ENCODE measurements at places on chromosomes 7 and 10.

GRCh38 chr7:97857544-97857943 is 14.7 kb downstream of the ASNS start:
- DNase-seq: no peak

DNA sequence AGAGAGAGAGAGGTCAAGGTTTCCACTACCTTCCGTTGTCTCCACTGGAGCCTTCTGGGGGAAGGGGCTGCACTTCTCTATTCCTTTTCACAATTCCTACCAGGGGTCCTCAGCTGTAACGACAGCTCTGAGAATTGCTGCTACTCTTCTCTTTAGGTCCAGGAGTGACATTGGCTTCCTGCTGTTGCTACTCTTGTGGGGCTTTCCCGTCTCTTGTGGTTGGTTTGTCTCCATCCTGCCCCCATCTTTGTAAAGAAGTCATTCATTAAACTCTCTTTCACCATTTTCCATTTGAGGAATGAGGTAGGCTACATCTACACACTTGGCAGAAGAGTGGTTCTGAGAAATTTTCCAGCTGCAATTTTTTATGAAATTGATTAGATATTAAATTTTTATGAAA is 238.8 kb upstream of the LYZL1 start:
- no peak for DNase-seq

DNA sequence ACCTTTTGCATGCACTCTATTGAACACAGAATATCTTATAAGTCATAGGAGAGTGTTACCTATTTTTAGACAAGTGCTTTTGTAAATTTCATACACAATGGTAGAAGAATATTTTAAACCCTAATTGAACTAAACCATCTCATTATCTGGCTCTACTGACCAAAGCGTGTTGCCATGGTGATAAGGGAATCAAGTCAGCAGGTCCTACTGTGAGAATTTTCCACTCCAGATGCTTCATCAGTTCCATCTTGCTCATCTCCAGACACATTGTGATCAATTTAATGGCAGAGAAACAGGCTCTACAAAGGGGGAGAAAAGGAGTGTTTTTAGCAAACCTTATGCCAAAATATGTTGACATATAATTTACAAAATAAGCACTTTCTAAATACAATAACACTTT is 621.9 kb upstream of the GHITM start:
- no peak for DNase-seq

GRCh38 chr10:127157089-127157488 is 39.3 kb downstream of the INSYN2A start:
- DNase-seq: no peak

DNA sequence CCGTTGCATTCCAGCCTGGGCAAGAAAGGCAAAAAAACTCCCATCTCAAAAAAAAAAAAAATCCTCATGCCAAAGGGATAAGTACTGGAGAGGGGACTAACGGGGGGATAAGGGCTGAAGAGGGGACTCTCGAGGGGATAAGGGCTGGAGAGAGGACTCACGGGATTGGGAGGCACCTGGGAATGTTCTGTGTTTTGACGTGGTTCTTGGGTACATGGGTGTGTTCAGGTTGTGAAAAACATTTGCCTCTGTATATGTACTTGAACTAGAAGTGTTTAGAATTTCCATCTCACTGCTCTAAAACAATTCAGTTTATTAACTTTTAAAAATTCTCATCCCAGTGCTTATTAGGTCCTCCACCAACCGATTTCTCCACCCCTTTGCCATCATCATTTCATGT is 4.5 kb downstream of the FKBP6 start:
- DNase-seq: no peak

GRCh38 chr10:35464825-35465456 is 128.6 kb downstream of the CCNY start:
- DNase-seq: no peak

DNA sequence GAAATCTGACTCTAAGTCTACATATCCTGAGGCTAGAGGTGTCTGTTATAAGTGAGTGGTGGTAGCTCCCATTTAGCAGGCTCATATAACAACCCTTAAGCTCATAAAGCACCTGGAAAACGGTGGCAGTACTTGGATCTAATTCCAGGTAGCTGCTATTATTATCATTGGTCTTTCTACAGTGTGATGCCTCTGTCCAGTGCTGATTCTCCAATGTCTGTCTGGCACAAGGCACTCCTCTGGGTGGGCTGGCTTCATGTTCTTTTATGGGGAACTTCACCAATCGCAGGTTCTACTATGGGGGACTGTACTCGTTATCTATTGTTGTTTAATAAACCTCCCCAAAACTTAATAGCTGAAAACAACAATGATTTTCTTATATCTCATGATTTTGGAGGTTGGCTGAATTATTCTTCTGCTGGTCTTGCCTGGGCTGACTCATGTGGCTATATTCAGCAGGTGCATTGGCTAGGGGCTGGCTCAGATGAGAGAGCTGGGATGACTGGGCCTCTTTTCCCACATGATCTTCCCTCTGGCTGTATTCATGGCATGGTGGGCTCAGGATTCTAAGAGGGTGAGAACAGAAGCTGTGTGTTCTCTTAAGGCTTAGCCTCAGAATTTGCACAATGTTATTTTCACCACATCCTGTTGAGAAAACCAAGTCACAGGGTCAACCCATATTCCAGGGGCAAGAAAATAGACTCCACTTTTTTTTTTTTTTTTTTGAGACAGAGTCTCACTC is 93.0 kb upstream of the PCGF5 start:
- no peak for DNase-seq

GRCh38 chr7:120431016-120431415 is 158.0 kb downstream of the KCND2 start:
- no peak for DNase-seq

DNA sequence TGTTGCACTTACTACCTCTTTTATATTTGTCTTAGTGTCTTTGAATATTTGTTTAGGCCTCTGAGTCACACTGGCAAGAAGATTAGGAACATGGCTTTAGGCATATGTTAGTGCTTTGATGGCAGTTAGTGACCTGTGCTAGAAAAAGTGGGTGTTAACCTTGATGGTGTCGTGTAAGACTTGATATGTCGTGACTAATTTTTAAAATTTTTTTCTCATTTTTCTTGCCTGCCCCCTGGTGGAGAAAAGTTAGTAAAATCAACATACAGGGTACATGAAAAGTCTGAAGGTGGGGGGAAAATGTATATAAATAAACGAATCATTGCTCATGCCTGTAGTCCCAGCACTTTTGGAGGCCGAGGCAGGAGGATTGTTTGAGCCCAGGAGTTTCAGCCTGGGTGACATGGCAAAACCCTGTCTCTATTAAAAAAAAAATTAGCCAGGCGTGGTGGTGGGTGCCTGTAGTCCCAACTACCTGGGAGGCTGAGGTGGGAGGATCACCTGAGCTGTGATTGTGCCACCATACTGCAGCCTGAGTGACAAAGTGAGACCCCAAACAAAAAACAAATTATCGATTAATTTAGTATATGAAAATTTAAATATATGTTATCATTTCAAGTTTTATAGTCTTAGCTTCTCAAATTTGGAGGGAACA is 44.6 kb downstream of the TAX1BP1 start:
- peak; percentile 66 for DNase-seq

DNA sequence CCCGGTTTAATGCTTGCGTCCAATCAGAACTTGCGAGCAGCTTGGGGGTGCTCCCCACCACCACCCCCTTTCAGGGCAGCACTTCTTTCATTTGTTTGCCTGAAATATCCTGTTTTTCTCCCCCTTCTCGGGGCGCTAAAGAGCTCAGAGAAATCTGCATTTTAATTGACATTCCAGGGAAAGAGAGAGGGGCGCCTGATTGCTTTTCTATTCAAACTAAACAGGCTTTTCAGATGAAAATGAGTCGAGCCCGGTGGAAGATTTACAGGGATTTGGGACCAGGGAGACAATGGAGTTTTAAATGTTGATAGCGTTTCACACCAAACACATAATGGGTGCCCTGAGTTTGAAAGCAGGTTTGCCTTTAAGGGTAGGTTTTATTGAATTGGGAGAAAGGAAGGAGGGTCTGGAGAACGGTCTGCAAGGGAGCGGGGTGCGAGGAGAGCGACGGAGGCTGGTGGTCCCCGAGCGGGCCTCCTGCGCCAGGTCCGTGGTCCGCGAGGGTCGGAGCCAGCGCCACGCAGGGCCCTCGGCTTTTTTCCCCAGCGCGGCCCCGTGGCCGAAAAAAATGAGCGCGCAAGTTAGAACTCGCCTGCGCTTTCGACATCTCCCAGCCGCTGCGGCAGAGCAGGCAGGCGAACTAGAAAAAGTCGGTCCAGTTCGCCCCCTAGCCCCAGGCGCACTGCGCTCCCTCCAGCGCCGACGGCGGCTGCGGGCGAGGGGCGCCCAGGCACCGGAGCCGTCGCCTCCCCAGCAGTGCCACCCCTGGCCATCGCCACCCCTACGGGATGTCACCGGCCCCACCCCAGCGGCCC is 1.3 kb downstream of the FGFR2 start:
- DNase-seq: no peak

DNA sequence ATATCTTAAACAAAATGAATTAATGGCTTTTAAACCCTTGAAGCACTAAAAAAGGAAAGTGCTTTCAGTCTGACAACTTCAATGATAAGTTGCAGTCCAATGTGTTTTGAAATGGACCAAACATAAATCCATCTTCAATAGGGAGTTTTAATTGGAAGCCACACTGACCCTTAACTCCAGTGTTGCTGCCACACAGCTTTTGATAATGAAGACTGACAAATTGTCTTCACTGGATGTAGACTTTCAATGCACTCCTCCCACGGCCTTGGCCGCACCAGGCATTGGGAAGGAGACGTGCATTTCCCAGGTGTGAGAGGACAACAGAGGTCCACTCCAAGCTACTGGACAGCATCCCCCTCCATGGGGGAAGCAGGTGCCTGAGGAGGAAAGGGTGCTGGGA is 159.0 kb upstream of the NRP1 start:
- DNase-seq: no peak

GRCh38 chr7:157895520-157896375 is 558.9 kb downstream of the DNAJB6 start:
- DNase-seq: no peak

GRCh38 chr7:38284553-38284952 is 11.1 kb upstream of the TARP start:
- no peak for DNase-seq

- no peak for DNase-seq
Observed at GRCh38 chr10:36187380-36188079, 545.4 kb upstream of the FZD8 start.

DNA sequence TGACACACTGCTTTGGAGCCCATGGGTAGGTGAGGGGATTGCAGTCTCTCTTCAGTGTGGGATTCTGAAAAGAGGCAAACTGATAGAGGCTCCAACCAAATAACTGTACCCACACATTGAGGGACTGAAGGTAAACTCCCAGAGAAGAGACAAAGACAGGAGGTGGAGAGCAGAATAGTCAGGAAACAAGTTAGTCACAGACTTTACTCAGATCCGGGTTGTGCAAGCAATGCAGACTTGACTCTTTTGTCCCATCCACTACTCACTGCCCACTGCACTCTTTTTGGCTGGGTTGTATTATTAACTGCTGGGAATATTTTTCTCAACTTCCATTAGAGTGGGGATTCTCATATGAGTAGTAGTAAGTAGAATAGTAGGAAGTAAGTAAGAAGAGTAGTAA is 152.7 kb downstream of the NRG3 start:
- DNase-seq: no peak

DNA sequence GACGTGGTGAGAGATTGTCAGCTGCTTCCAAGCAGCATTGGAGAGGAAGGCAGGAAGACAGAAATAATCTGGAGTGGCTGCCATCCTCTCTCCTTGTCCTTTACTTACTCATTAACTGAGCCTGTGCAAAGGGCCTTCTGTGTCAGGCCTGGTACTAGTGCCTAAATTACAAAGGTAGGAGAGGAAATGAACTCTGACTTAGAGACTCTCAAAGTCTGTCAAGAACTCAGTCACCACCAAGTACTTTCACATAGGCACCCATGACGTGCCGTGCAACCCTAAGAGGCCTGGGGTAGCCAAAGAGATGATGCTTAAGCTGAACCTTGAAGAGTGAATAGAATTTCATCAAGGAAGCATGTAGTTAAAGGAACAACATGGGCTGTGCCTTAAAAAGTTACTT is 866.9 kb downstream of the LRMDA start:
- no peak for DNase-seq

DNA sequence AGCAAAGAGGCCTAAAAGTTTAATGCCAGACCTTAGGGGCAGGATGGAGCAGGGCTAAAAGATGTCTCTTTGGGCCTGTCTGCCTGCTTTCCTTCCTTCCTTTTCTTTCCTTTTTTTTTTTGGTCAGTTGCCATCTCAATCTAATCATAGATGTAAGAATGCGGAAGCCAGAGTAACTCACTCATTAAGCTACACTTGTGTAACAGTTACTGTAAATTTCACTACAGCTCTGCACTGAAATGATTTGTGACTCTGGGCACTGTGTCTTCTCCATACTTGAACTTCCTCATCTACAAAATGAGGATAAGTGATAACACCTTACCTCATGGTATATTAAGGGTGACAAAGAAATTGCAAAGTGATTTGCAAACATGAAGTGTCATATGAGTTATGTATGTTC is 75.5 kb upstream of the AGK start:
- DNase-seq: no peak

- no peak for DNase-seq
Observed at GRCh38 chr7:128379900-128380479, 18.5 kb upstream of the PRRT4 start.

- DNase-seq: no peak
Observed at GRCh38 chr7:27917119-27917518, 177.2 kb downstream of the TAX1BP1 start.

DNA sequence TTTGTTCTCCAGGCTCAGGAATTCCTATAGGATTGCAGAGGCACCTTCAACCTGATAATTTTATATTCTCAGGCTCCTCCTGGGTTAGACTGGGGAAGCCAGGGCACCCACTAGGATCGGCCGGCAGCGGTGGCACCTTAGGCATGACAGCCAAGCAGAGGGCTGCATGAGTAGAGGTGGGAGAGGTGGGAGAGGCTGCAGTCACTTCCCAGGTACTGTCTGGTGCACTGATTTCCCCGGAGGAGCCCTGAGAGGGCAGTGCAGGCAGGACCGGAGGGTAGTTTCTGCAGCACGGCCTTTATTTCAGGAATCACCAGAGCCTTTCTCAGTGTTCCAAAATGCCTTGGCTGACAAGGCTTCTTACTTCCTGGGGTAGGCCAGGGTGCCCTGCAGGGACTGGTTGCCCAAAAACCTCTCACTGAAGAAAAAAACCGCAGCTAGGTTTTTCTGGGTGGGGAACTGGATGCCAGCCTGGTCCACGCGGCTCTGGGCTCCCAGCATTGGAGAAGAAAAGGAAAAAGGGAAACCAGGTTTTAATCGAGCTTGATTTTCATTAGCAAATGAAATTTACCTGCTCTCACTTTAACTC is 3.6 kb upstream of the HOXA13 start:
- DNase-seq: no peak

DNA sequence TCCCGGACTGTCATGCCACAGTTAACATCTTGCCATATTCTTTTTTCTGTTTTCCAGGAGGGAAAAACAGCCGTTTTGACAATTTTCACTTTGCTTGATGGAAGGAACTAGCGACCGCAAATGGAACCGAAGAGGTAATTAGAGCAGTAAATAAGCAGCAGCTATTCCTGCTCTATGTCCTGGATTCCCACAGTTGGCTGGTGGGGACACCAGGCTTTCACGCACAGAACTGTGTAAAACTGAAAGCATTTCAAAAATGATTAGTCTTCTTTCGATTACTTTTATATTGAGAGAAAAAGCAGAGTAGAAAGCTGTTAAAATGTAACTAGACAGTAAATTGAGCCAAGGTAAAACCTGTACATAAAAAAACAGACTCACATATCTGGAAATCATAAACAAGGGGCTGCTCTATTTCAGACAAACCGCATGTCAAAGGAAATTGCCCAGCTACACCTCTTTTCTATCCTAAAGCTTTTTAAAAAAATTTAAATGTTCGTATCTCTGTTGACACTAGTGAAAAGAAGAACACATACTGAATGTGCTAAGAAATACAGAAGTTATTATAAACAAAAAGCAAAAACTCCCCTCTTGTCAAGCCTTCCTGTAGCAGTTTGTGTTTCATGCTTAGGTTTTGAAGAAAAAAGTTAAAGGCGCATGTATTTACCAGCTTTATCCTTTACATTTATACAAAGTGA is 93.4 kb downstream of the RNF216 start:
- DNase-seq: no peak

Measured in CD4-positive, alpha-beta T cell treated with Interleukin-4 for 1 hour (primary cell).